Caudate nucleus (tissue), 63 donors: ENCODE measurements at places on chromosomes 1 and 21.

DNA sequence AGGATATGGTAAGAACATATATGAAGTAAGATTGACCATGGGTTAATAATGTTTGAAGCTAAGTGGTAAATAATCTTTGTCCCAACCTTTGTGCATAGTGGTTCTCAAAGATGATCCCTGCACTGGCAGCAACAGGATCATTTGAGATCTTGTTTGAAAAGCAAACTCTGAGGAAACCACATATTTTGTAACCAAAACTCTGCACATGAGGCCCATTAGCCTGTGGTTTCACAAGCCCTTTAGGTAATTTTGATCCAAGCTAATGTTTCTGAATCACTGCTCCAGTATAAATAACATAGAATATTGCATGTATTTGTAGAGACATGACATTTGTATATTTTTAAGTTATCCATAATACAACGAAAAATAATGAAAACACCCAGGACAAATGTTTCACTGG is 147.9 kb upstream of the RGS18 start:
- no peak for DNase-seq

DNA sequence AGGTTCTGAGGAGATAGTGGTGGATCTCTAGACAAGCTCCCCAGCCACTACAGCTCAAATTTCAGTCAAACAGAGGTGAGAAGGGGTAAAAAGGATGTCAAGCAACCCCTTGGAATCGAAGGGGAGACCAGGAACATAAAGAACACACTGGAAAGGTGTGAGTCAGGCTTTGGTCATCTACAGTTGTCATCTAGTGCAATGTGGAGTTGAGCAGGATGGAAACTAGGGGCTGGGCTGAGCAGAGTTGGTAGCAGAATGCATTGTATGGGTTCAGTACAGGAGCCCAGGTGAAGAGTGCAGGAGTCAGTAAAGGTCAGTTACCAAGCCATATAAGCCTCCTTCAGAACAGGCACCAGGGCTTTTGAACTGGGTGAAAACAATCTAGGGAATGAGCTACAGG is 52.7 kb upstream of the VAV3 start:
- no peak for DNase-seq

DNA sequence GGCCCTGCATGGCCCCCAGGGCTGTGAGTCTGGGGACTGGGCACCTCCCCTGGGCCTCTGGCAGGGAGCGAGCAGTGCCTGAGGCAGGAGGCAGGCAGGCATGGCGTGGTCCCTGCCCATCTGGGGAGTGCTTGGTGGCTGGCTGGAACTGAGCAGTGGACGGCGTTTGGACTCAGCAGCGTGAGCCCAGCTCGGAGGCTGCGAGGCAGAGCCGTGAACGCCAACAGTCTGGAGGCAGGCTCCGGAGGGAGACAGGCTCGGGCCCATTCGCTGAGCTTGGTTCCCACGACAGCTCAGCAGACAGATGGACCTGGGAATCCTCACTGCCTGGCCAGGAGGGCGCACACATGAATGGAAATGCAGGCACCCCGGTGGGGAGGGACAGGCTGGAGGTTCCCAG is 160.7 kb upstream of the POU3F1 start:
- DNase-seq = no peak

DNA sequence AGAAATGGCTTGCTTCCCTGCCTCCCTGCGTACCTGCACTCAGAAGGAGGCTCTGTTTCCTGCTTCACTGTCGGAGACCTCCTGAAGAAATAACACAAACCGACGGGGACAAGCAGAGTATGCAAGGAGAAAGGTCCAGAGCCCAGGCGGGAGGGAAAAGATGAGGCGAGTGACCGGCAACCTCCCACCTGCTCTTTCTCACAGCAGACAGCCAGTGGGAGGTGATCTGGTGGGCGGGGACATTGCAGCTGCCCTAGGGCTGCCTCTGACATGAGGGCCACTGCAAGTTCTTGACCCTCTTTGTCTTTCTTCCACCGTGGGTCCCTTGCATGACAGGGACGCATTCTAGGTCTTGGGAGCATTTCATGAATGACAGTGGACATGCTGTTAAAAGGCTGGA is 368.2 kb downstream of the CAMTA1 start:
- DNase-seq = no peak

DNA sequence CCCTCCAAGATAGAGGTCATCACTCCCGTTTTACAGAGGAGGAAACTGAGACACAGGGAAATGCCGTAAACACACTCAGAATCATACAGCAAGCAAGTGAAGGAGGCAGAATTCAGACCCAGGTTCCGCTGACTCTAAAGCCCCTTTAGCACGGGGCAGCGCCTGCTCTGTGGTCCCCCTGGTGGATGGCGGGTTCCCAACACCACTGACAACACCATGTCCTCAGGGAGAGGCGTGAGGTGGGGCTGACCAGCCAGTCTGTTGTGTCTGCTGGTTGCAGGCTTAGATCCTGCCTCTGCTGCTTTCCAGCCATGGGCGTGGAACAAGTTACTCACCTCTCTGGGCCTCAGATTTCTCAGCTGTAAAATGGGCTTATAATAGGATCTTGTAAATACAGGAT is 617.3 kb downstream of the MATN1 start:
- no peak for DNase-seq

- DNase-seq = peak; percentile 13
These were observed 26.4 kb downstream of the FOXO6 start for GRCh38 chr1:41387667-41388091.

DNA sequence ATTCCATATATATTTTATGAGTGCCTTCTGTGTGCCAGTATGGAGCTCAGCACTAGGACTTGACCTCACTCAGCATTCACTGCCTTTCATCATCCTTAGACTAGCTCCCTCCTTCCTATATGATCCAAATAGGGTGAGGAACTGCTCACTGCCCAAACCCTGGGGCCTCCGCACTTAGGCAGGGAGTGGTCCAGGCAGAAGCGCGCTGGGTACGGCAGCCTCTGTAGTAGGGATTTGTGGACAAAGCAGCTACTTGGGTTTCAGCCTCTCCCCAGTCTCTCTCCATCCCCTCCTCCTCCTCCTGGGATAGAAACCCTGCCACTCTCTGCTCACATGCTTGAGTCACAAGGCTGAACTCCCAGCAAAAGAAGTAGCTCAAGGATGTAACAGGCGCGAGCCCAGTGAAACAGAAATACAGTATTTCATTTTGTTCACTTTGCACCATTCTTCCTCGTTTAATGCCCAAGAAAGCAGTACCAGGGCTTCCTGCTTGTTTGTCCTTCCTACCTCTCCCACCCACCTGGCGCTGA is 32.9 kb downstream of the PLEKHA6 start:
- DNase-seq = peak; percentile 65

- no peak for DNase-seq
These were observed 11.3 kb downstream of the ARHGEF11 start for GRCh38 chr1:157034137-157034800.

DNA sequence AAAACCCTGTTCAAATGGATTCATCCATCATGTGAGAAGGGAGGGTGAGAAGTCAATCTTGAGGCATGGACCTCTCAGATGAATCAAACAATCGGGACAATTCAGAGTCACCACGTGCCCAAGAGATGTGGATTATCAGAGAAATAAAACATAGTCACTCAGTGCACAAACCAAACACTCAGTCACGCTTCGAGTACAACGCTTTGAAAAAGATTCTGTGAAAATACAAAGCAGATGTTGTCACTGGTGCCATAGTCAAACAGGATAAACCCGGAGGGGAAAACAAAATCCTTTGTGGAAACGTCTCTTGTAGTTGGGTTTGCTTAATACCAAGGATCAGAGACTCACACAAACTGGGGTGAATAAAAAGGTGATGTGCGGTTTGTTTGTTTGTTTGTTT is 188.4 kb downstream of the RRAGC start:
- DNase-seq = no peak

- no peak for DNase-seq
These were observed 176.1 kb upstream of the CSF3R start for GRCh38 chr1:36658838-36659237.

DNA sequence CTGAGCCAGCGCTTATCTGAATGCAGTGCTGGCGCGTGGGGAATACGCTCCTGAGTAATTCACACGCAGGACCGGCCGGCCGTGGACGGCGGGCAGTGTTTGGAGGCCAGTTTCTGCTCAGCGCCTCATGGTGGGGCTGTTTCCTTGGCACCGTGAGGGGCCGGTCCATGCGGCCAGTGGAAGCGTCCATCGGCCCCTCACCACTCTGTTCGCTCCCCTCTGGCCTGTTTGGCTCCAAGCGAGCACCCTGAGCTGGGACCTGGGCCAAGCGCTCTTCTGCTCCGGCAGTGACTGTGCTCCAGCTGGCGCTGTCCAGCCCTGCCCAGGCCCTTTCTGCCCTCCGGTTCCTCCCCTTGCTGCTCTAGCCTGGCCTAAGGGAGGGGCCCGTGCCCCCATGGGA is 16.3 kb upstream of the PLCH2 start:
- DNase-seq = peak; percentile 79

- DNase-seq = no peak
These were observed 136.7 kb downstream of the FCRL5 start for GRCh38 chr1:157415661-157416060.

DNA sequence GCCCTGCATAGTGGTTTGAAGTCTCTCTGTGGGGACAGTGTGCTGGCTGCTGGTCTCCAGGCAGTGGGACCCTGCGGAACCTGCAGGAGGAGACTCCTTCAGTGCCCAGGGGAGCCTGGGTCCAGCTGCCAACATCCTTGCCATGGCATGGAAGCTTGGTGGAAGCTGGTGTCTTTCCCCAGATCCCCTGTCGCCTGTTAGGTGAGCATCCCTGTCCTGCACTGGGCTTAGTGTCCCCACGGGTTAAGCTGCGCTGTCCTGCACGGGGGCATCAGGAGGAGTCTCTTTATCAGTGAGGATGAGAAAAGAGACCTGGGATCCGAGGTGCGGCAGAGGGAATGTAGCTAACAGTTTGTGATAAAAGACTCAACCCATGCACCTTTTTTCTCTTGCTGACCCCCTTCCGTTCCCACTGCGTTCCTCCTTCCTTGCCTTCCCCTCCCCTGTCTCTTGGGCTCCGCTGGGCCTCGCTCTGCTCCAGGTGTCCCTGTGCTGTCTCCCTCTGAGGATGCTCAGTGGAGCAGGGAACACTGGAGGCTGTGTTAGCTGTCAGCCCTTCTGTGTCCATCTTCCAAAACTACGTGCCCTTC is 59.3 kb downstream of the SLC37A1 start:
- DNase-seq = no peak
